NCI-H1436 (cell line): ENCODE measurements at places on chromosomes 12 and 14.
A peak's percentile ranks its signal among the peaks of the same experiment; 100 is the strongest.

DNA sequence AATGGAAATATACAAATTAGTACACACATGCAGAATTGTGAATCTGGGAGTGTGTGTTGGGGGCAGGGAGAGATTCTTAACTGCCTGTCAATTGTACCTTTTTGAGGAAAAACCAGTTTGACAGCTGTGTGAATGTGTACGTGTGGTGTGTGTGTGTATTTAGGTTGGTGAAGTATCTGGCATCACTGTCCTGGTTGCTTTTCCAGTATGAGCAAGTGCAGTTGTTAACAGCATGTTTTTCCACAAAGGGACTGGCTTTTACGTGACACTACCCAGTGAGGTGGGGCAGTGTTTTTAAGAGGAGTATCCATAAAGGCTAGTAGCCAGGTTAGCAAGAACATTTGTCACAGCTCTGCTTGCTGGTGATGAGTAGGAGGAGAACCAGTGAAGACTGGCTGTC, 56.1 kb downstream of the DAAM1 start:
- no peak for DNase-seq

GRCh38 chr12:2288001-2288400, 235.2 kb downstream of the CACNA1C start:
- DNase-seq, result no peak

GRCh38 chr14:92954933-92955332, 32.0 kb downstream of the CHGA start:
- DNase-seq, result no peak

- DNase-seq, result no peak
Measured at GRCh38 chr12:76417116-76417515, 68.9 kb upstream of the BBS10 start.

- no peak for DNase-seq
Measured at GRCh38 chr12:25992026-25992782, 33.7 kb downstream of the RASSF8 start.

- DNase-seq, result no peak
Measured at GRCh38 chr14:98203421-98203820, 1068.6 kb downstream of the BCL11B start.

DNA sequence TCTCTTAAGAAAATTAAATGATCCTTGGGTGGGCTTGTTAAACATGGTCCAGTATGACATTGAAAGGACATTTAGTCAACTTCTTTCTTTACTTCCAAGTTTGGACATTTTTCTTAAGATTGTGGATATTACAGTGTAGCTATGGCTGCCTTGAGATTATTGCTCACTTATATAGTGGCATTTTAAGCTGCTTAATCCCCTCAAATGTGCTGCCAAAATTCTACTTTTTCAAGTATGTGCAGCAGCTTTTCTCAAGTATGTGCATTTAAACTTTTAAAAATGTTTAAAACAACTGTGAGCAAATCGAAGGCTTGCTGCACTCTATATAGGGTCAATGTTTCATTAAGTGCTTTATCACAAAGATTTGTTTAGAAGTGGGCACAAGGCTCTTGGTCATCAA, 7.4 kb downstream of the TXNRD1 start:
- DNase-seq, result no peak

DNA sequence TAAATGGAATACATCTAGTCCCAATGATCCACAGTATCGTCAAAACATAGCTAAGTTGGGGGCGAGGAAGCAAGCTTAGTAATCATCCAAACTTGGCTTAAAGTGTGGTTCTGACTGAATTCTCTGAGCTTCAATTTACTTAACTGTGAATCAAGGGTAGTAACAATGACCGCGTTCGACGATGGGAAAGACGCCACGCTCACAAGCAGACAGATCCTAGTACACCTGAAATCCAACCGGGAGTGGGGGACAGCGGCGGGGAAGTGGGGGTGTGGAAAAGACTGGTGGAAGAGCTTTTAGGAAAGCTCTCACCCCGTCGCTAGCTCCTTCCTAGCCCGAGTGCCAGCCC, 433 bp downstream of the COX16 start:
- DNase-seq, result no peak

GRCh38 chr14:38291681-38292467, 36.0 kb upstream of the CLEC14A start:
- no peak for DNase-seq

GRCh38 chr12:53200458-53201176, 6.4 kb downstream of the ITGB7 start:
- DNase-seq, result no peak

DNA sequence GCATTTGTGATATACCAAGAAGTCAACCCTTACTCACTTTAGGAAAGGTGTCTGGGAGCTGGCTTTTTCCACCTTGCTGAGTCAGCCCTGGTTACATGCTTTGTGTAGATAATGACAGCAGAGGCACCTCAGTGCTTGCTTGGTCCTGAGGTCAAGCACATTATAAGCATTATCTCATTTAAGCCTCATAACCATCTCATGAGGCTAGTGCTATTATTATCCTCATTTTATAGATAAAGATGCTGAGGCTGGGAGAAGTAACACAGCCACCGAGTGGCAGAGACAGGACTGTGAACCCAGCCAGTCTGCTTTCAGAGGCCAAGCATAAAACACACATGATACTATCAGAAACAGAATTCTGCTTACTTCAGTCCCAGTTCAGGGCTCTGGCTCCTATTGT, 29.4 kb downstream of the MAX start:
- no peak for DNase-seq

DNA sequence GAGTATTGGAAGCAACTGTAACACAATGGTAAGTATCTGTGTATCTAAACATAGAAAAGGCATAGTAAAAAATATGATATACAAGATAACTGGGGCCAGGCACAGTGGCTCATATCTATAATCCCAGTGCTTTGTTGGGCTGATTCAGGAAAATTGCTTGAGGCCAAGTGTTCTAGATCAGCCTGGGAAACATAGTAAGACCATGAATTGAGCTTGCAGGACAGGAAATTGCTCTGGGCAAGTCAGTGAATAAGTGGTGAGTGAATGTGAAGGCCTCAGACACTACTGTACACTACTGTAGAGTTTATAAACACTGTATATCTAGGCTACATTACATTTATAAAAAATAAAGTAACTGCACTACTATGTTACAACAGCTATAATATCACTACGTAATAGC, 75.2 kb downstream of the GPR135 start:
- no peak for DNase-seq

DNA sequence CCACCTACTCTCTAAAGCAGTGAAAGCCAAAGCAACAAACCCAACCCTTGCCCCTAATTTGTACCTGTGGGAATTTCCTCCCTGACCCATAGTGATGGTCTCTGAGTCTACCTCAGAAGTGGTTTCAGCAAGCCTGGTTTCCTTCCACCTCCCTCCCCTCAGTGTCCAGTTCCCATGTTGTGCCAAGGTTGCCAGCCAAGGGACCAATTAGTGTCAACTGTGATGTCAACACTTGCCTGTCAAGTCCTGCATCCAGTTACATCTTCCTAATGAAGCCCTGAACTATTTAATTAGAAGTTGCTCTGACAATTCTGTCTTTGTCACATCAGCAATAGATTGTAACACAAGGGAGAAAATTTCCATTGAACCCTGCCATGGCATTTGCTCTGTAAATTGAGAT, 194.4 kb upstream of the CCDC196 start:
- DNase-seq, result no peak

GRCh38 chr14:96363751-96364336, 518 bp downstream of the GSKIP start:
- DNase-seq, result no peak

GRCh38 chr14:62082779-62083178, 320.6 kb downstream of the SNAPC1 start:
- no peak for DNase-seq

GRCh38 chr14:105087308-105087962, 22.2 kb upstream of the GPR132 start:
- no peak for DNase-seq

- DNase-seq, result no peak
Measured at GRCh38 chr14:37493606-37494005, 101.4 kb downstream of the FOXA1 start.

DNA sequence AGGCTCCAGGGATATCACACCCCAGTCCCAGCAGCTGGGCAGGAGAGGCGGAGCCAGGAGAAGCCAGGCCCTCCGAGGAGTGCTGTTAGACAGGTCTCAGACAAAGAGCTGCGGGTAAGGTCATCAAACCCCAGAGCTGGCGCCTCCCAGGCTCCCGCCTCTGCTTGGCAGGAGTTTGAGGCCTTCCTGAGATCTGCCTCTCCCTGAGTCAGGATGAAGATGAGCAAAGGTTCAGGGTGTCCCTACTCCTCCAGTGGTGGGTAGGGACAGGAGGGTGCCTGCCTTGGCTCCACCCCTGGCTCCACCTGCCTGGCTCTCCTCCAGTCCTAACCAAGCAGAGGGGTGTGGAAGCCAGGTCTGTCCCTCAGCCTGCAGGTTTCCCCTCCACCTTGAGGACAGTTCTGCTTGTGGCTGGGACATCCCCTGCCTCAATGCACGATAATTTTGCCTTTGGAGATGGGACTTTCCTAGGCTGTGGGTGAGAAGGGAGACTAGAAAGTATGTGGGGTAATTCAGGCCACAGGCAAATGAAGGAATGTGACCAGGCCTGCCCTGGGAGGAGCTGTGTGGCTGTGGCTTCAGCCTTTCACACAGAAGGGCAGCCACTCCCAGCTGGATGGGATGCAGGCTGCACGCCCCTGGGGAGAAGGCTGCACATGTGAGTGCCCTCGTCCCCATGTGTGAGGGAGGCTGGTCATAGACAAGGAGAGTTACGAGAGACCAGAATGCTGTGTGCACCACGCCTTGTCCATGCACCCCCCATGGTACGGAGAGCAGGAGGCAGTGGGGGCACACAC, 2.2 kb downstream of the PLEKHG6 start:
- DNase-seq, result peak; percentile 7

DNA sequence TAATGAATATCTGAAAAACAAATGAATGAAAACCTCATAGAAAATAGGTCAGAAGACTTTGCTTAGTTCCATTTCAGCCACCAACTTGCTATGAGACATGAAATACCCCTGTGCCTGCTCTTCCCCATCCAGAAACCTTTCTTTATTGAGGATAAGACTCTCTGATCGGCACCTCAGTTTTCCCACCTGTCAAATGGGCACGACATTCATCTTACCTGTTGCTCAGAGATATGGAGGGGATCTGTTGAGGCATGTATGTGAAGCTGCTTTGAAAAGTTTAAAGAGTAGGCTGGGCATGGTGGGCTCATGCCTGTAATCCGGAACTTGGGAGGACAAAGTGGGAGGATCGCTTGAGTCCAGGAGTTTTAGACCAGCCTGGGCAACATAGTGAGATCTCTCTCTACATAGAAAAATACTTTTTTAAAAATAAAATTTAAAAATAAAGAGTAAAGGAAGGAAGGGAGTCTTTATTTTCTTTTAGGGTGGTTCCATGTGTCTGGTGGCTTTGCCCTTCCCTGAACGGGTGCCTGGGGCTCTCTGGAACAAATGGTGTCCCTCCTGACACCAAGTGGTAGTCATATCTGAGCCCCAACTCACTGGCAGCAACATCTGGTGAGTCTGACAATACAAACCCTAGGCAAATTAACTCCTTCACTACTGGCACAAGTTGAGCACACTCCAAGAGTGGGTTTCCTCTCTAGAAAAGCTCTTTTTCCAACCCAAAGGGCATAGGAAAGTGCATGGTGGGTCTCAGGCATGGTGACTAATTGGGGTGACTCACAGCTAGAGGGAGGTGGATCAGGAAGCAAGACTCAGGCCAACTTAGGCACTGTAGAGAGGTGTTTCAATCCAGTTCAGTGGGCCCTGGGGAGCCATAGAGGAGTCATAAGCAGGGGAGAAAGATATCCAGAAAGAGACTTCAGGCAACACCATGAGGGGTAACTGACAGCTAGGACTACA, 42.1 kb downstream of the MAP1LC3B2 start:
- no peak for DNase-seq
